ENCODE measurements at places on chromosomes 1 and 21.

DNA sequence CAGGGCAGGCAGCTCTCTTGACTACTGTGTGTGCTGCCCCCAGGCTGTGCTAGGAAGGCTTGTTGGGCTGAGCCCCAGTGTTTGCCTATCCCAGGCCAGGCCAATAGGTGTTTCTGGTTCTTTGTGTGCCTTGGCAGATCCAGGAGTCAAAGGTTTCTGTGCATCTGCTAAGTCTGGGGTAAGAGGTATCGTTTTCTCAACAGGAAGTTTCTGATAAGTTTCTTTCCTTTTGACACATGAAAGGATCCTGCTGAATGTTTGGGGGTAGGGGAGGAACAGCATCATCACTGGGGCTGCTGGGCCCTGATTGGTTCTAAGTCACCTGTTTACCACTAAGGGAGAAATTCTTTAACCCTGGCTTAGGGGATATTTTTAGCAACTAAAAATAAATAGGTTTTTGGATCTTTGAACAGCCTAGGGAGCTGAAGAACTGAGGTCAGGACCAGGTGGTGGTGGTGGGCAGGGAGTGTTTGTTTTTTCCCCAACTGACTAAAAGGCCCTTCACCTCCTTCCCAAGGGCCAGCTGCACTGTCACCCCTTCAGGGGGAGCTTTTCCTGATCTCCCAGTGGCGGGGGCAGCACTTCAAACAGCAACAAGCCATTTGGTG lies 85.1 kb downstream of the KCNN3 start:
- DNase-seq = no peak

GRCh38 chr21:26845066-26845758 lies at the start of gene ADAMTS1:
Gene ADAMTS1 (minus strand): TSS chr21:26845409. CDS start chr21:26844954, 455 bp downstream.
- peak; percentile 69 for DNase-seq

- no peak for DNase-seq
These were observed 6.3 kb downstream of the PDZK1IP1 start for GRCh38 chr1:47183308-47184089.

- no peak for DNase-seq
These were observed 132.6 kb downstream of the DHRS3 start for GRCh38 chr1:12485231-12486058.

GRCh38 chr1:182603646-182604174 lies 479 bp downstream of the RGS16 start:
- no peak for DNase-seq

GRCh38 chr21:26572076-26572701 lies 897 bp downstream of the CYYR1 start:
- no peak for DNase-seq
